ENCODE measurements at places on chromosomes 16 and 17.

DNA sequence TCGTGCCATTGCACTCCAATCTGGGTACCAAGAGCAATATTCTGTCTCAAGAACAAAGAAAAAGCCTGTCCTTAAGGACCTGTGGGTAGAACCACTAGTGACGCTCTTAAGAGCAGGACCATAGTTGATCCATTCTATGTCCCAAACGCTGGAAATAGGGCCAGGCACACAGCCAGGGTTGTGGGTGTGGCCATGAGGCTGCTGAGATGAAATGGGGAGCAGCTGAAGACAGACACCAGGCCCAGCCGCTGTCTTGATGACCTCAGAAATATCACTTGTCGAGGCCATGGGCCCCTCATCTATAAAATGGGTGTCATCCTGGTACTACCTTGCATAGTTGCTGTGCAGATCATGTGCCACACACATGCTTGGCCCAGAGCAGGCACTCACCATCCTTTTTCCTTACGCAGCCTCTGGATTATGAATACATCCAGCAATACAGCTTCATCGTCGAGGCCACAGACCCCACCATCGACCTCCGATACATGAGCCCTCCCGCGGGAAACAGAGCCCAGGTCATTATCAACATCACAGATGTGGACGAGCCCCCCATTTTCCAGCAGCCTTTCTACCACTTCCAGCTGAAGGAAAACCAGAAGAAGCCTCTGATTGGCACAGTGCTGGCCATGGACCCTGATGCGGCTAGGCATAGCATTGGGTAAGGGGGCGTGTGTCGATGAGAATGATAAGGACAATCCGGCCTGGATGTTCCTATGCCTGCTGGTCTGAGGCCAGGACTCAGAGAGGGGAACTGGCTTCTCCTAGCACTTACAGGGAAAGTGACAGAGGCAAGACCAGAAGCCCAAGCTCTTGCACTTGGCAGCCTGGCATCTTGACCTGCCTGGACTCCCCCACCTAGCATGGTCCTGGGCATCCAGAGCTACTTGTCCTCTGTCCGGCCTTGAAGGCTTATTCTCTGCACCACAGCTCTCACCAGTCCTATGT is 25.5 kb downstream of the CDH5 start:
- no peak for DNase-seq

DNA sequence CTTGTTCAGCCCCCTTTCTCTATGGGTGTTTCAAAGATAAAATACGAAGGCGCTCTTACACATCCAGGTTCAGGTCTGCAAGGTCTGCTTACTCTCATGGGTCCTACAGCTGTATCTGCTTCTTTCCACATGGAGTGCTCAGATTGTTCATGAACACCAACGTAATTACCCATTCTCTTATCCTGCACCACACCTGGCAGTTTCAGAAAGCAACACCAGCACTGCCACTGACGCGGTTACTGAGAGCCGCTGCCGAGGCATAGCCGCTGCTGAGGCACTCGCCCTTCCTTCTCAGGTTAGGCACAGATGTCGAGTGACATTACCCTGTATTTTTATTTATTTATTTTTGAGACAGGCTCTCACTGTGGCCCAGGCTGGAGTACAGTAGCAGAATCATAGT is 147.1 kb downstream of the RPTOR start:
- DNase-seq = no peak

DNA sequence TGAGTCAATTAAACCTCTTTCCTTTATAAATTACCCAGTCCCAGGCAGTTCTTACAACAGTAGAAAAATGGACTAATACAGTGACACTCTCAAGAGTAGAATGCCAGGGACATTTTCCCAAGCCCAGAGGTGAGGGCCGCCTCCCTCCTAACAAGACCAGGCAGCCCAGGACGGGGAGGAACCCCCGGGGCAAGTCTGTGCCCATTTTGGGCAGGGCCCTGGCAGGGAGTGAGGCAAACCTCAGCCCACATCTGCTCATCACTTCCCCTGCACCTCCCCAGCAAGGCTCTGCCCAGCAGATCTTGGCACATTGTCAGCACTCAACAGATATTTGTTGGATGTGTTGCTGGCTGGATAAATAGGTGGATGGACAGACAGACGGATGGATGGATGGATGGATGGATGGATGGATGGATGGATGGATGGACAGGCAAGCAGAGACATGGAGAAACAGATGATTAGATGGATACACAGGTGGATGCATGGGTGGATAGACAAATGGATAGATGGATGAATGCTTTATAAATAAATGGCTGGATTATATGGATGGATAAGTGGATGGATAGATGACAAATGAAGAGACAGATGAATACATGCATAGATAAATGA is 271.3 kb downstream of the PARN start:
- DNase-seq = no peak

DNA sequence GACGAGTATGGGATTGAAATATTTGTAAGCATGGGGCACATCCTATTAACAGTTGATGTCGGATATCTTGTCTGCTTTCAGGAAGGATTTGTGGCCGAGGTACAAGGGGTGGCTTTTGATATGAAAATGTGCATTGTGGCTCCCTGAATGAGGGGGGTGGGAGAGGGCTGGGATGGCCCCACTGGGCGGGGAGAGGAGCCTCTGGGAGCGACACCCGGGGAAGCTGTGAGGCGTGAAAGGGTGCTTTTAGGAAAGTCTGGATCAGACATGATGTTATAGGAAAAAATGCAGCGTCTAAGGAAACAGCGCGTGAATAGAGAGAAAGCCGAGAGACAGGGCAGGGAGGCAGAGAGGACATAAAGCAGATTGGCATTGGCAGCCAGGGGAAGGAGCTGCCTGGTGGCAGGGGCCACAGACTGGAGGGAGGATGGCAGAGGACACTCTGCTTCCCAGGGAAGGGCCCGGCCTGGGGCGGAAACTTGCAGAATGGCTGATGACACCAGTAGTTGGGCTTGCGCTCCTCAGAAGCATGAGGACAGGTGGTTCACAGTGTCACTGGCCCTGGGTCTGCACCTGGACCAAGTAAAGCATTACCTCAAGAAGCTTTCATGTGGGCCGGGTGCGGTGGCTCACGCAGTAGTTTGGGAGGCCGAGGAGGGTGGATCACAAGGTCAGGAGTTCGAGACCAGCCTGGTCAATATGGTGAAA is 95.7 kb downstream of the NTN1 start:
- DNase-seq = no peak

- no peak for DNase-seq
These were observed 97.8 kb downstream of the BANP start for GRCh38 chr16:88048985-88049384.

All from KBM-7 (cell line).